ENCODE measurements at places on chromosomes 7 and 10.

GRCh38 chr7:115748123-115748738 lies 282.3 kb downstream of the TFEC start:
- H3K4me1 ChIP-seq = no peaks in the 10 kb centered on the region
- no peak overlapping the region for H3K27ac ChIP-seq
- H3K4me3 ChIP-seq = no peak overlapping the region
- H3K27me3 ChIP-seq = no peaks in the 10 kb centered on the region

DNA sequence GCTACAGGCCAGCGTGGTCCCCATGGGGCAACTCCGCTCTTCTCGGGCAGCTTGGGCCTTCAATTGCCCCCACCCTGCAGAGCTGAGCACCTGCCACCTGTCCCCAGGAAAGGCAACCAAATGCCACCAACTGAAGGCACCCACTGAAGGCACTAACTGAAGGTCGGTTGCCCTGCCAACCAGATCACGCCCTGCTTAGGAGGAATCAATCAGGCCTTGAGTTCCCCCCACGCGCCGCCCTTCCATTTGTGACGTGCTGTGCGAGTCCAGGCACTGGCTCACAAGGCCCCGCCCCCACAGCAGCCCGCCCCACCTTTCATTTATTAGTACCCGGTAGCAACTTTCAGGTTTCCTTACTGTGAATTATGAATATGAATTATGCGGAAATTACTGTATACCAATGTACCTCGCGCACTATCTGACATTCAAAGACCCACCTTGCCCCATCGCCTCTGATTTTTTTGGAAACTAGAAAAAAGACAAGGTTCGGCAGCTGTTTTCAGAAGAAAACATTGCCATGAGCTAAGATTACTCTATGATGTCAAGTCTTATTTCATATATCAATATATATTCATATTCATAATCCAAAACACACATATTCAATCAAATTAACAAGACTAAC lies 83.6 kb upstream of the ABI1 start:
- no peak overlapping the region for H3K4me3 ChIP-seq
- H3K27ac ChIP-seq = no peak overlapping the region
- no peaks in the 10 kb centered on the region for H3K4me1 ChIP-seq

DNA sequence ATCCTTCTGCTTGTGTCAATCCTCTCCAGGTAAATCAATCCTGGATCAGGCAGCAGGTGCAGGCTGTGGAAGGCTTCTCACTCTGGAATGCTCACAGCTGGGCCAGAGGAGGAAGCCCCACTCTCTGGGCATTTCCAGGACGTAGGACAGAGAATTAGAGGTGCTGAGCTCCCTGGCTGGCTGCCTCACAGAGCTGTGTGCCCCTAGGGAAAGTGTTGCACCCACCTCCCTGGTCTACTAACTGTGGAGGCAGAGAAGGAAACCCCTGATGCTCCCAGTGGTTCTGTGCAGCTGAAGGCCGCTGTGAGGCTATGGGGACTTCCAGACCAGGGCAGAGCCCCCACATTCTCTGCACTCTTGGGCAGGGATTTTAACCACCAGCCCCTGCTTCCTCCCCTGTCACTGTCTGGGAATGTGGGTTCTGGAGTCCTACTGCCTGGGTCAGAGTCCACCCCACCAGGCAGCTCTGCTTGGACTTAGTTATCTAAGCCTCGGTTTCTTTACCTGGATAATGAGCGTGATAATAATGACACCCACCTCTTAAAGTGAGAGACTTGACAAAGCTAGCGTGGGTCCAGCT lies 73.5 kb upstream of the EEPD1 start:
- H3K27ac ChIP-seq = no peak overlapping the region
- no peaks in the 10 kb centered on the region for H3K36me3 ChIP-seq
- no peaks in the 10 kb centered on the region for H3K4me1 ChIP-seq
- DNase-seq = no peak

GRCh38 chr10:125734823-125735222 lies 15.3 kb downstream of the EDRF1 start:
- no peak overlapping the region for H3K4me3 ChIP-seq
- no peak for DNase-seq
- peaks cover 59% of the 10 kb centered on the region for H3K36me3 ChIP-seq
- no peaks in the 10 kb centered on the region for H3K4me1 ChIP-seq

- no peak overlapping the region for H3K4me3 ChIP-seq
- no peak for DNase-seq
- no peaks in the 10 kb centered on the region for H3K4me1 ChIP-seq
- no peaks in the 10 kb centered on the region for H3K27me3 ChIP-seq
- H3K27ac ChIP-seq = no peak overlapping the region
These were observed 1160.3 kb downstream of the CNTNAP2 start for GRCh38 chr7:147276783-147277370.

GRCh38 chr7:474605-475424 lies 44.8 kb downstream of the PDGFA start:
- H3K27me3 ChIP-seq = peaks cover 3% of the 10 kb centered on the region
- DNase-seq = no peak
- no peak overlapping the region for H3K4me3 ChIP-seq

DNA sequence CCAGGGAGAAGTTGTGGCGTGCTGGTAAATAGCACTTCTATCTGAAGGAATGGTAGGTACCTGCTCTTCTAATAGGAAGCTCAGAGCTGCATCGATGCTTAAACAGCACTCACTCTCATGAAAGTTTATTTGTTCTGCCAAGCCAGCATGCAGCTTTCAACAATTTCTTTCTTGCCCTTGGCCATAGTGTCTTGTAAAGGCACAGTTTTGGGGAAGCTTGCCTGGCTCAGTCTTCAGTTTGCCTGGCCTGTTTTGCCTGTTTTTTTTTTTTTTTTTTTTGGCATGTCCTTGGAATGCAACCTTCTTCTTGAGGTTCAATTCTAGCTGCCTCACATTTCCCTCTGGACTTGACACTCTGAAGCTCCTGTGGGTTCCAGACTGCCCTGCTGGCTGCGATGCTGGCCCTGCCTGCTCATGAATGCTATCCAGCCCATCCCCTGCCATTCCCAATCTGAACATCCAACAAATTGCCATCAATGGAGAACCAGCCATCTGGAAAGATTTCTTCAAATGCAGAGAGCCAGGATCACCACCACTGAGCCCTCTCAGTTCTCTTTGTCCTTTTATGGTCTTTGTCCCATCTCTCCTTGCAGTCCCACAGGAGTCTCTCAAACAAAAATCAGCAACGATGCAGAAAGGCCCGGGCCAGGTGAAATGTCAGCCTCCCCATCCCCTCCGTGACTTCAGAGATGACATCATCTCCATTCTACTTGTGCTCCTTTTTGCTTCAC lies 133.9 kb downstream of the ANLN start:
- H3K27ac ChIP-seq = no peak overlapping the region
- DNase-seq = no peak
- H3K4me1 ChIP-seq = peaks cover 17% of the 10 kb centered on the region
- no peaks in the 10 kb centered on the region for H3K36me3 ChIP-seq
- H3K27me3 ChIP-seq = no peaks in the 10 kb centered on the region

DNA sequence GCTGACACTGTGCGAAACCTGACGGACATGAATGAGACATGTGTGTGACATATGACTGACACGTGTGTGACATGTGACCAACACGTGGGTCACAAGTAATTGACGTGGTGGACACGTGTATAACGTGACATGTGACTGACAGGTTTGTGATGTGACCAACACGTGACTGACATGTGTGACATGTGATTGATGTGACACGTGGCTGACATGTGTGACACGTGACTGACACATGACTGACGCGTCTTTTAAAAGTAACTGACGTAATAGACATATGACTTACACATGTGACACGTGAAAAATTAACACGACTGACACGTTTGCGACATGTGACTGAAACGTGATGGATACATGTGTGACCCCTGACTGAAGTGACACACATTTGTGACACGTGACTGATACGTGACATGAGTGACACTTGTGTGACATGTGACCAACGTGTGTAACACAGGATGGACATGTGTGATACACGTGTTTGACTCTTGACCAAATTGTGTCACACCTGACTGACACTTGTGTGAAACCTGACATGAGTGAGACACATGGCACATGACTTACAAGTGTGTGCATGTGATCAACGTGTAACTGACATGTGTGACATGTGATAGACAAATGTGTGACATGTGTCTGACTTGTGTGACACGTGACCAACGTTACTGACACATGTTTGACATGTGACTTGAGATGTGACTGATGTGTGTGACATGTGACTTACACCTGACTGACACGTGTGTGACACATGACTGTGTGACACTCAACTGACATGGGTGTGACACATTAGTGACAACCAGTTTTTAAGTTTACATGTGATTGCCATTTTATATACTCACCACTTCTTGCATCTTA lies 56.9 kb downstream of the ZNF92 start:
- DNase-seq = no peak
- H3K36me3 ChIP-seq = no peaks in the 10 kb centered on the region
- H3K4me1 ChIP-seq = no peaks in the 10 kb centered on the region
- no peak overlapping the region for H3K27ac ChIP-seq

DNA sequence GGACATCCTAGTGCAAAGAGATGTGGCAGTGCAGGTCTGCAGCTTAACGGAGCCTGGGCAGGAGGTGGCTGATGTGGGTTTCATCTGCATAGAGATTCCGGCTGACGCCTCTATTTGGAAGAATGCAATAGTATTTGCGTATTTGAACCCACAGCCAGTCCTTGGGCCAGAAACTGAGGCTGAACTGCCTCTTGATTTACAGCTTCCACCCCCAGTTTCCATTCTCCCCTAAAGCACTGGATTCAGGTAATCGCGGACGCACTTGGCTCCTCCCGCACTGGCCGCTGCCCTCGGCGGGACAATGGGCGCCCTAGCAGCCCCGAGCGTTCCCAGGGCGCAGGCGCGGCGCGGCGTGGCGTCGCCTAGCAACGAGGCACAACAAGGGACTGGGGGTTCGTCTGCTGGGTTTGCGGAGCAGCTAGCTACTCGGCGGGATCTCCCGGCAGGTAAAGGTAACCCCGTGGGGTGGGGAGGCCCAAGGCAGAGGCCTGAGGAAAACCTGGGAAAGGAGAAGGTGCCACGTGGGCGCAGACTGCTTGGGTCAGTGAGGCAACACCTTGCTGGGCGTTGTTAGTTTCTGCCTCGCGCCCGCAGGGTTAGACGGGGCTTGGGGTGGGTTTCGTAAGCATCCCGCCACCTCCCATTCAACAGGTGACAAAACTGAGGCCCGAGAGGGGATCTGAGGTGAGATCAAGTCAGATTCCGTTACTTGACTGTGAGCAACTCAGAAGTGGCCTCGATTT lies at the start of gene ARMC3:
TSS of gene ARMC3 (plus strand) at position 393 of the 743 bp plus-strand sequence. CDS start 3,944 bp downstream, outside the sequence.
- H3K4me3 ChIP-seq = no peak within 1 kb of the TSS
- peaks cover 13% of the 10 kb centered on the region for H3K27me3 ChIP-seq
- peak; percentile 77 for DNase-seq
- H3K4me1 ChIP-seq = no peaks in the 10 kb centered on the region

DNA sequence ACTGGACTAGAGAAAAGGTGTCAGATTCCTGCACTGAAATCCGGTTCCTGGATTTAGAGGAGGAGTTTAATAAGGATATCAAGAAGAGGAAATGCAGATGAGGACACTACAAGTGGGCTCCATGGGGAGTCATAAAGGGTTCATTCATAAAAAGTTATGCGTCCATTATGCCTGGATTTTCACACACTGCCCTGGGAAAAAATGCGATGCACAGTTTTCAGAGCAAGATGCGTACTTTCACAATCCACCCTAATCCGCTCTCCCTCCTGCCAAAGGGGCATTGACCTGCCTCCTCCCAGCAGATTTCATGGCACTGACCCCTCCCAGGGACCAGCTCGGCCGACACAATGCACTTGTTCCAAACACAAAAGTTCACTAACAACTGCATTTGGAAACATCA lies 42.2 kb upstream of the OPALIN start:
- no peak overlapping the region for H3K4me3 ChIP-seq
- peaks cover 2% of the 10 kb centered on the region for H3K4me1 ChIP-seq
- no peak overlapping the region for H3K27ac ChIP-seq
- peaks cover 17% of the 10 kb centered on the region for H3K27me3 ChIP-seq

DNA sequence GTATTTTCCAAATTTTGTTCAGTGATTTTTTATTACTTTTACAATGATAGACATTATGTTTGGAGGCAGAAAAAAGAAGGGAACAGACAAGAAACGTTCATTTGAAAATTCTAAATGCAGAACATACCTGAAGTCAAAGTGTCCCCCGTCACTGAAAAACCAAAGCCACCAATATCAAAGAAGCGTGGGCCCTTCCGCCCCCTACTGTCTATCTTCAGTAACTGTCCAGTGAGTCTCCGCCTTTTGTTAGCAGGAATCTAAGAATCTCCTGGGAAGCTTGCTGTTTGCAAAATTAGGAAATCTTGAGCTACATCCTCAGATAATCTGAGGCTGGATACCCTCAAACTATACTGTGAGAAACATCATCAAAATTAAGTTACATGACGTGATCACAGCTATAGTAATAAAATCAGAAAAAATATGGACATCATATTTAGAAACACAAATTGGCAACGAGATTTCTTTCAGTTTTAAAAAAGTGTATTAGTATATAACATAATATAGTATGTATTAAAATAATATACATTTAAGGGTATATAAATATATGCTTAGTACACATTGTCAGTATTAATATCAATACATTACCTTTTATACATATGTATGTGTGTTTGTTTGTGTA lies 169.3 kb upstream of the AKR1E2 start:
- peaks cover 16% of the 10 kb centered on the region for H3K4me1 ChIP-seq
- no peak overlapping the region for H3K4me3 ChIP-seq
- H3K27me3 ChIP-seq = peaks cover 6% of the 10 kb centered on the region
- DNase-seq = peak; percentile 63
- H3K27ac ChIP-seq = no peak overlapping the region

DNA sequence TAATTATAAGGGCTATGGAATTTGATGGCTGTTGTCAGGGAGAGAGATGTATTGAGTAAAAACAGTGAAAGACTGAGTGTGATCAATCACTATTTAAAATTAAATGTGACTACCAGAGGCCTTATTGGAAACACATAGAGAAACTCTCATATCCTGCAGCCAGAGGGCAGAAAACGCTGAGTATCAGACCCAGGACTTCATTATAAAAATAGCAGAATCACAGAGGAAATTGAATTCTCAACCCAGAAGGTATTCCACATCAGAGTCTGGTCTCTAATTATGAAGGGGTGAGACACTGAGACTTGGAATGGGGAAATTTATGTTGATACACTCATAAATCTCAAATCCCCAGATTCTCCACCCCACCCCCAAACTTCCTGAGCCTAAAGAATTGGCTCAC lies 69.5 kb upstream of the IL6 start:
- H3K36me3 ChIP-seq = no peaks in the 10 kb centered on the region
- H3K27ac ChIP-seq = no peak overlapping the region
- no peak for DNase-seq
- H3K4me3 ChIP-seq = no peak overlapping the region
- peaks cover 10% of the 10 kb centered on the region for H3K4me1 ChIP-seq
